ENCODE measurements at places on chromosomes 6 and 20. TPM values are rescaled to one million over a fixed set of nuclear protein-coding genes. Genes with fewer than 3 reads are reported as not detected.
A peak's percentile ranks its signal among the peaks of the same experiment; 100 is the strongest.

SOX18 gene
- not detected for polyA plus RNA-seq

ATP9A gene
- polyA plus RNA-seq = 1.2 TPM

DNA sequence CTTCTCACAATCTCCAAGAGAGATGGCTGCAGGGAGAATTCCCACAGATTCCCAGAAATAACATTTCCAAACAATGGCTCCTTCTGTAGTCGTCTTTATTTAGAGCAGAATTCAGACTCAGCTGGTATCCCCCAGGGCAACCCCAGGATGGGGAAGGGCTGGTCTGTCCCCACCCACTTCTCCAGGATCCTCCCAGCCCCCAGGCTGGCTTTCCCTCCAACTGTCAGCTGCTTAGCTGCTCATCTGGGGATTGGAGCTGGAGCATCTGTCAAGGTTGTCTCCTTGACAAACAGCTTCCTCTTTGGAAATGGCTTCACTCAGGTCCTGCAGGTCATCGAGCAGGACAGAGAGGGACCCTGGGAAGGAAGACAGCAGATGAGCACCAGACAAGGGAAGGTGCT, 3.5 kb upstream of the PSORS1C2 start:
- H3K4me1 ChIP-seq = peaks cover 6% of the 10 kb centered on the region
- no peaks in the 10 kb centered on the region for H3K36me3 ChIP-seq
- no peaks in the 10 kb centered on the region for H3K27me3 ChIP-seq
- DNase-seq = no peak
- no peak overlapping the region for H3K4me3 ChIP-seq
- no peak overlapping the region for H3K27ac ChIP-seq

GRCh38 chr6:47439348-47439668, 38.3 kb upstream of the CD2AP start:
- no peak overlapping the region for H3K4me3 ChIP-seq
- H3K36me3 ChIP-seq = no peaks in the 10 kb centered on the region
- no peaks in the 10 kb centered on the region for H3K27me3 ChIP-seq
- H3K27ac ChIP-seq = no peak overlapping the region

- peaks cover 16% of the 10 kb centered on the region for H3K36me3 ChIP-seq
- no peak overlapping the region for H3K4me3 ChIP-seq
- no peaks in the 10 kb centered on the region for H3K4me1 ChIP-seq
- no peaks in the 10 kb centered on the region for H3K27me3 ChIP-seq
Measured at GRCh38 chr20:47653869-47654268, 131.4 kb downstream of the SULF2 start.

DNA sequence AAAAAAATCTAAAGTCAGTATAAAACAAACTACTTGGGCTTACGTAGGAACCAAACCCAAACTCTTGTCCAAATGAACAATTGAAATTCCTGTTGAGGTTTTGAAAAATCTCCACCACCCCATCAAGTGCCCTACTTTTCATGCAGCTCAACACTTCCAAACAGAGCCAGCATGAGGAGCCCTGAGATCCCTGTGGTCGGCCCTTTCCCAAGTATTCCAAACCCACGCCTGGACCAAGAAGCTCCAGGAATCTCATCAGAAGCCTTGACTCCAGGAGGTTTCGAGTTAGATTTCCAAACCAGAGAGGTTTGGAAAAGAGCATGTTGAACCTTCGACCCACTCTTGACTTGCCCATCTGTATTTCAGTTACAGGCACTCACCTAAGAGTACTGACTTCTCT, 179.3 kb downstream of the MTFR2 start:
- no peak overlapping the region for H3K4me3 ChIP-seq
- no peaks in the 10 kb centered on the region for H3K36me3 ChIP-seq
- H3K27ac ChIP-seq = no peak overlapping the region
- no peaks in the 10 kb centered on the region for H3K4me1 ChIP-seq
- no peak for DNase-seq

- H3K27ac ChIP-seq = no peak overlapping the region
- H3K4me1 ChIP-seq = no peaks in the 10 kb centered on the region
- no peaks in the 10 kb centered on the region for H3K36me3 ChIP-seq
- no peaks in the 10 kb centered on the region for H3K27me3 ChIP-seq
Measured at GRCh38 chr6:25346064-25346463, 66.9 kb downstream of the CARMIL1 start.

- no peak overlapping the region for H3K4me3 ChIP-seq
- no peak for DNase-seq
Measured at GRCh38 chr20:43463527-43464218, 6.0 kb downstream of the SRSF6 start.

- no peak overlapping the region for H3K4me3 ChIP-seq
- no peak overlapping the region for H3K27ac ChIP-seq
- H3K36me3 ChIP-seq = no peaks in the 10 kb centered on the region
- H3K27me3 ChIP-seq = no peaks in the 10 kb centered on the region
- no peaks in the 10 kb centered on the region for H3K4me1 ChIP-seq
Measured at GRCh38 chr6:46755865-46756264, 9.1 kb downstream of the ANKRD66 start.

DNA sequence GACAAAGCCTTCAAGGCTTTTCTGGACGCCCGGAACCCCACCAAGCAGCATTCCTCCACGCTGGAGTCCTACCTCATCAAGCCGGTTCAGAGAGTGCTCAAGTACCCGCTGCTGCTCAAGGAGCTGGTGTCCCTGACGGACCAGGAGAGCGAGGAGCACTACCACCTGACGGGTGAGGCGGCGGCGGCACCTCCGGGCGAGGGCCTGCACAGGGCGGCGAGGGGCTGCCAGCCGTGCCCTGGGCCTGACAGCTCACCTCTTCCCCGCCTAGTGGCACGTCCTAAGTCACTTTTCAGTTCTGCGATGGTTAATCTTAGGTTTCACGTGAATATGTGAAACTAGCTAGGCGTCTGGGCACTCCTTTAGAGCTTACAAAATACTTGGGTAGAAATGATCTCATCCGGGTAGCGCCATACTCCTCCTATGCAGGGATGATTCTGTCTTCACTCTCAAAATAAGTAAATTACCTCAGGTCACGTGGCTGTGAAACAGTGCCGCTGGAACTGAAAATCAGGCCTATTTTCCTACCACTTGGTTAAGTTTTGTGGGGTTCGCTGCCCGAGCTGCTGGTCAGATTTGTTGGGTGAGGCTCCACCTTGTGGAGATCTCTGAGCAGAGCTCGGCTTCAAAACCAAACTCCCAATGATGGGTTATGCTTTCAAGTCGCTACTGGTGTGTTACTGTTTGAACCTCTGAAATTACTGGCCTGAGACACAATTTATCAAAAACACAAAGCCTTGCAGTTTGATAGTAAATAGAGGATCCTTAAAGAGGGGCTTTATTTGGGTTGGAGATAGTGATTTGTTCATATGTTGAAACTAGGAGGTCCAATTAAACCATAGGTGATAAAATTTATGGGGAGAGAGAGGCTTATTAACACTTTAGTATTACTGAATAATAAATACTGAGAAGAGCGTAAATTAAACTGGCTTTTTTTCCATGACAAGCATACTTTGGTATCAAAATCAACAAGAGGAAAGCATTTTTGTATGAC, 15.5 kb upstream of the CLDN20 start:
- H3K27ac ChIP-seq = no peak overlapping the region
- H3K4me1 ChIP-seq = no peaks in the 10 kb centered on the region
- H3K36me3 ChIP-seq = peaks cover 3% of the 10 kb centered on the region

DNA sequence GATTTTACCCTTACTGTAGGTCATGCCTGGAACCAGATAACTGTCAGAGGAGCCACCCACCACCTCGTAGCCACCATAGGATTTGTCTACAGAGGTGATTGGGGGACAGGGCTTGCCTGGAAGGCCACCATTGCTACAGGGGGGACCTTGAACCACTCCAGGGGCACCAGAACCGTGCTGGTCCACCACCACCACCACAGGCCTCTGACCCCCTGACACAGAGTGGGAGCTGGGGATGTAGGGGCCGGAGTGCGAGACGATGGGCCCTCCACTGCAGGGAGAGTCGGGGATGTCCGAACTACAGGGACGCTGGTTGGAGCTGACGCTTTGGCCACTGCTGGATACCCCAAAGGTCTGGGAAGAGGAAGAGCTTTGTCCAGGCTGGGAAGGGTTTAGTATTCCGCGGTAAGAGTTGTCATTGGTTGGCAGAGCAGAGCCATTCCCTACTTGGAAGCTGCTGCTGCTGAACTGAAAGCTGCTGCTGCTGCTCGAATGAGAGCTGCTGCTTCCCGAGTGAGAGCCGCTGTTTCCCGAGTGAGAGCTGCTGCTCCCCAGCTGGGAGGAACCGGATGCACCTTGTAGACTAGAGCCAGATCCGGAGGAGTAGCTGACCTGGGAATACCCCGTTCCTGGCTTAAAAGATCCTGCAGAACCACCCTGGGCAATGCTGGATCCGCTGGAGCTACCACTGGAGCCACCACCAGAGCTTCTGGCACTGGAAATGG, 2.2 kb downstream of the PSORS1C1 start:
- DNase-seq = no peak
- no peaks in the 10 kb centered on the region for H3K4me1 ChIP-seq
- H3K36me3 ChIP-seq = no peaks in the 10 kb centered on the region
- H3K27me3 ChIP-seq = peaks cover 2% of the 10 kb centered on the region
- H3K4me3 ChIP-seq = no peak overlapping the region

DNA sequence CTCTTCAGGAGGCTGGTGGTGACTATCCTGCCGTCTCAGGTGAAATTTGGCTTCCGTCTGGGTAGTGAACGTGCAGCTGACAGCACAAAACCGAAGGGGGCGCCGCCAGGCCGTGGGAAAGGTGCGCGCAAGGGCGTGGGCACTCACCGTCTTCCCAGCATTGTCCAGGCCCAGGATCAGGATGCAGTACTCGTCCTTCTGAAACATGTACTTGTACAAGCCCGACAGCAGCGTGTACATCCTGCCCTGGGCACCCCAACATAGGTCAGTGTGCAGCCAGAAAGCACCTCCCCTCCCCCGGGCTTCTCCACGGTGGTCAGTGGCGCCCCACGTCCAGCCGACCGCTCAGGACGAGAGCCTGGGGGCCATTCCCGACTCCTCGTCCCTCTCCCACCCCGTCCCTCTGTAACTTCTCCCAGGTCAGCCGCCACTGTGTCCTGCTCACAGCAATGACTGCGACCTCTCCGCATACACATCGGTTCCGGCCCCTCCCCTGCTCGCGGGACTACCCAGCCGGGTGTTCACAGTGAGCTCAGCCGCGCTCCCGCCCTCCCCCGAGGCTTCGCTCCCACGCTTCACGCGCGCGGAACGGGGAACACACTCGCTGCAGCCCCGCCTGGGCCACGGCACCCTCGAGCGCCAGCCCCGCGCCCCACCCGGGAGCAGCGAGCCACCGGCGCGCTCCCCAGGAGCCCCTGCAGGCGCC, 771 bp downstream of the ARFRP1 start:
- peaks cover 44% of the 10 kb centered on the region for H3K4me1 ChIP-seq
- H3K27ac ChIP-seq = peak overlapping the region; percentile 88
- DNase-seq = peak; percentile 42
- H3K27me3 ChIP-seq = no peaks in the 10 kb centered on the region
- H3K4me3 ChIP-seq = peak overlapping the region; percentile 89

GRCh38 chr6:53912661-53913060, 117.9 kb downstream of the LRRC1 start:
- H3K27ac ChIP-seq = no peak overlapping the region
- H3K36me3 ChIP-seq = peaks cover 27% of the 10 kb centered on the region
- H3K4me1 ChIP-seq = no peaks in the 10 kb centered on the region
- H3K27me3 ChIP-seq = no peaks in the 10 kb centered on the region
- DNase-seq = no peak

GRCh38 chr6:40997234-40997957, 41.6 kb downstream of the UNC5CL start:
- H3K4me3 ChIP-seq = no peak overlapping the region
- H3K27me3 ChIP-seq = peaks cover 13% of the 10 kb centered on the region
- H3K4me1 ChIP-seq = no peaks in the 10 kb centered on the region
- no peak overlapping the region for H3K27ac ChIP-seq
- H3K36me3 ChIP-seq = no peaks in the 10 kb centered on the region

DNA sequence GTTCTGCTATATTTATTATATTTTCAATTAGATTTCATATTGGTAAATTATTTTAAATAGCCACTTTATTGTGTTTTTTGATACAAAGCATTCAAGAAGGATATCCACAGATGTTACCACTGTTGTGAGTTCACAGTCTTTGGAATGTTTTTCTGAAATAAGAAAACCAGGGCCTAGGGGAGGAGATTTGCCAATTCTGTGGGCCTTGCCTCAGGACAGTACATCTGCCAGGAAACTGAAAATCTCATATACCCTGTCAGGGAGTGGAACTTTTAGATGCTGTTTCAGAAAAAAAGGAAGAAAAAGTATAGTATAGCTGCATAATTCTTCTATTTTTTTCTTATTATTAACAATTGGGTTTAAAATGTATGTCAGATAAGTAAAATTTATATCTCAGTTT, 995.9 kb upstream of the ADGRB3 start:
- H3K27ac ChIP-seq = no peak overlapping the region
- H3K4me1 ChIP-seq = no peaks in the 10 kb centered on the region
- no peaks in the 10 kb centered on the region for H3K27me3 ChIP-seq
- H3K36me3 ChIP-seq = peaks cover 3% of the 10 kb centered on the region

DNA sequence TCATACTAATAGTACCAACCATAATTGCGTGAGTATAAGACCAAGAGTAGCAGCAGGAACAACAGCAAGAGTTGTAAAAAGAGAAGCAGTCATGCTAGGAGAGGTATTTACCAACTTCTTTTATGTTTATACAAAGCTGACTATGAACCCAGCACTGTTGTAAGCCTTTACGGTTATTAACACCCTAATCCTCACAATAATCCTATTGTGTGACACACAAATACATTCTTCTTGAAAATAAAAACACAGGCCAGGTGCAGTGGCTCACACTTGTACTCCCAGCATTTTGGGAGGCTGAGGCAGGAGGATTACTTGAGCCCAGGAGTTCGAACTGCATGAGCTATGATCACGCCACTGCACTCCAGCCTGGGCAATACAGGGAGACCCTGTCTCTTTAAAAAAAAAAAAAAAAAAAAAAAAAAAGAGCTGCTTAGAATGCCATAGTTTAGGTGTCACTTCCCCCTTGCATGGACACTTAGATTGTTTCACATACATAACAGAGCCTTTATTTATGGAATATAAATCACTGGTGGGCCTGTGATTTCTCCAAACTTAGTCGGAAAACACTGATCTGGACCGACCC, 20.2 kb downstream of the HCK start:
- H3K4me3 ChIP-seq = no peak overlapping the region

DNA sequence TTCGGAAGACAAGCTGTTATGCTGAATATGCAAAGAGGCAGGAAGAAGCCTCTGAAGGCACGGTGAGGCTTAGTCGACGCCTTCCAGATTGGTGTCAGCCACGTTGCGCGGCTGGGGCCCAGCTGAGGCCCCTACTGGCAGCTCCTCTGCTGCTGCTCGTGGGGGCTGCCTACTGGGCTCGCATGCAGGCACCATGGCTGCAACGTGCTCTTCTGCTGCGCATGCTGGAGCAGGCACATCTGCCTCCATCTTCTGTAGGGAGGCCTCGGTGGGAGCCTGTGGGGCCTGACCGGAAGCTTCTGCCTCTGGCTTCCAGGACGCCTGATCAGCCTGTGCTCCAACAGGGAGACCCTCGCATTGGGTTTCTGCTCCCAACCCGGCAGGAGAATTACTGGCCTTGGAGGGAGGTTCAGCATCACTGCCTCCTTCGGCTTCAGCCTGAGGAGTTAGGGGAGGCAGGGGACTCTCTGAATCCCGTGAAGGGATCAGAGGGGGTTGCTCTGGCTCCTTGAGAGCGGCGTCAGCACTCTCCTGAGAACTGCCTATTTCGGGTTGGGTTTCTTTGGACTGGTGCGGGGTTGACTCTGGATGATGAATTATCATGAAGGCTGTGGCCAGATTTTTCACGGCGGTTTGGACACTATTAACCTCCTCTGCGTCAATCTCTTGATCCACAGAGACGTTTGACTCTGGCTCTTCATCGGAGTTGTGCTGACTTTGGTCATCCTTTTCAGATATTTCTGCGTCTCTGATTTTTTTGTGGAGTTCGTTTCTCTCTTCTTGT, 49.1 kb downstream of the TXLNB start:
- peaks cover 6% of the 10 kb centered on the region for H3K4me1 ChIP-seq
- no peak overlapping the region for H3K27ac ChIP-seq
- no peak overlapping the region for H3K4me3 ChIP-seq
